ENCODE measurements at places on chromosomes 4 and X.
A peak's percentile ranks its signal among the peaks of the same experiment; 100 is the strongest.

GRCh38 chr4:88857588-88857987 lies 160.0 kb upstream of the NAP1L5 start:
- no peak for DNase-seq

DNA sequence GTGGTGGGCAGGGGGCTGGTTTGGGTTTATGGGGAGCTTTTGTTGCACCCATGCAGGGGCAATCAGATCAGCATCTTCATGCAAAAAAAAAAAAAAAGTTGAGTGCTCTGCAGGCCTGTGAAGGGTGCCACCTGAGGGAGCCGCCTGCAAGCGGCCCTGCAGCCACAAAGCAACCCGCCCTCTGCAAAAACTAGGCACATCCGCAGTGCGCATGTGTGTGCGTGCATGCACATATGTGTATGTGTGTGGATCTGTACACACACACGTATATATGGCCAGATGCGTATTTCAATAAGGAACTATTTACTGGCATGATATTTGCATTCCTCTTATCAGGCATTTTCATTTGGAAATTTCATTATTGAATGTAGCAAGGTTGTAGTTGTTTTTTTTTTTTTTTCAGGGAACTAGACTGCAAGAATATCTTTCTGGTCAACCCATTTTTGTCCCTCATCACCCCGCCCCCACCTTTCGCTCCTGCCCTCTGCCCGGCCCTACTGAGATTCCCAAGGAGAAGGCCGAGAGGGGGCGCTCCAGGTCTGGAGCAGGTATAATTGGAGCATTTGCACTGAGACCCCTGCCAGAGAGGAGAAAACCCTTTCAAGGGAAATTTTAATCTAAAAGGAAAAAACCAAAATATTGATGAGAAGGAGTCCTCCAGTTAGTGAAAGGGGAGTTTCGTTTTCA lies 18.1 kb downstream of the CCNQ start:
- no peak for DNase-seq

GRCh38 chr4:33467291-33467690 lies 2747.1 kb downstream of the PCDH7 start:
- peak; percentile 1 for DNase-seq

GRCh38 chr4:13920901-13921300 lies 293.4 kb upstream of the BOD1L1 start:
- peak; percentile 100 for DNase-seq

GRCh38 chr4:37675587-37676290 lies 10.4 kb downstream of the RELL1 start:
- no peak for DNase-seq

DNA sequence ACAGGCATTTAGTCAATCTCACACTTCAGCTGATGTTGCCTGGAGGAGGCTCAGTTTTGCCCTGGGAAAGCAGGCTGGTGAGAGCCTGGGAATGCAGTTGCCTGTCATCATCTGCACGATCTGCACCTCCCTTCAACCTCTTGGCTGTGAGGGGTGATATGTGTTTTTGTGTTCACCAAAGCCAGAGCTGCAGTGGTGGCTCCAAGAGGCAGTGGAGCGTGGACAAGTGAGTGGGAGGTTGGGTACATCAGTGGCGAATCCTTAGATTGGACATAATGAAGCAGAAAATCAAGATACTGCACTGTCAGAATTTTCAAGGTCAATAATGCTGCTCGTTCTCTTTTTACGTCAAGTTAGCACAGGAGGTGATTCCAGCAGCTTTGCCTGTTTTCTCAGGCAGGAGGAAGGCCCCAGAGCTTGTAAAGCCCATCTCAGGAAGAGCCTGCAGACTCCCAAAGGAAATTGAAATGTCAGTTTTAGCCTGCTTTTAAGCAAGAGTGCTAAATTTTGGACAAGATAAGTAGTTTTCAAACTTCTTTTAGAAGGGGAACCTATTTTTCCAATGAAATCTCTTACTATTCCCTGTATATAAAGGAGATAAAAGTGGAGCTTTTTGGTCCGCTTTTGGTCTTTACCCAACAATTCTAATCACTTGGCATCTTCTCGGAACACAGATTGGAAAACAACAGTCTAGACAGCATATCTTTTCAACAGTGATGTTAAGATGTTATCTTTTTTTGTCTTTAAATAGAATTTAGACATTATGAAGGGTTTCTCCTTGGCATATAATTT lies 92.8 kb downstream of the FRAS1 start:
- DNase-seq, result no peak

GRCh38 chr4:174265916-174266315 lies 17.6 kb downstream of the FBXO8 start:
- no peak for DNase-seq

- DNase-seq, result peak; percentile 71
These were observed 145.6 kb upstream of the SCML1 start for GRCh38 chrX:17591741-17592110.

DNA sequence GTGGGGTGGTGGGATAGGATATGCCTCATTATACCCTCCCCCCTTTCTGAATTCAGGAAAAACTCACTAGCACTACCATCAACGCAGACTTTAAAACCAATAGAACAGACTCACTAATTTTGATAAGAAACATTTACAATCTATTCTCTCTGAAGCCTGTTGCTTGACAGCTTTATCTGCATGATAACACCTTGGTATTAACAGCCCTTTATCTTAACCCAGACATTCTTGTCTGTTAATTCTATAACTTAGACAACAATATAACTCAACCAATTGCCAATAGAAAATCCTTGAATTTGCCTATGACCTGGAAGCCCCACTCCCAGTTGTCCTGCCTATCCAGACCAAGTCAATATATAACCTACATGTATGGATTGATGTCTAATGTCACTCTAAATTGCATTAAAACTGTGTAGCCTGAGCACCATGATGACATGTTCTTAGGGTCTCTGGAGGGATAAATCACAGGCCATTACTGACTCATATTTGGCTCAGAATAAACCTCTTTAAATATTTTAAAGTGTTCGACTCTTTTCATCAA lies 1.5 kb upstream of the UGT2A3 start:
- DNase-seq, result no peak

DNA sequence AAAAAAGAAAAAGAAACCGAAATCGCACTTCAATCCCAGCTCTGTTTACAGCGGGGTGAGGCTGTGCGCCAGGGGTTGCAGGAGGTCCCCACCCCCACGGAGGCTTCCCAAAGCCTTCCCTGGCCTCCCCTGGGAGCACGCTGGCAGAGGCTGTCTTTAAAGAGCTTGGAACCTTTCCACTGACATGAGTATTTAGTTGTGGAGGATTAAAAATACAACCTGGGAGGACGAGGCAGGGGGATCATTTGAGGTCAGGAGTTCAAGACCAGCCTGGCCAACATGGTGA lies 69.1 kb downstream of the PPP2R2C start:
- no peak for DNase-seq

DNA sequence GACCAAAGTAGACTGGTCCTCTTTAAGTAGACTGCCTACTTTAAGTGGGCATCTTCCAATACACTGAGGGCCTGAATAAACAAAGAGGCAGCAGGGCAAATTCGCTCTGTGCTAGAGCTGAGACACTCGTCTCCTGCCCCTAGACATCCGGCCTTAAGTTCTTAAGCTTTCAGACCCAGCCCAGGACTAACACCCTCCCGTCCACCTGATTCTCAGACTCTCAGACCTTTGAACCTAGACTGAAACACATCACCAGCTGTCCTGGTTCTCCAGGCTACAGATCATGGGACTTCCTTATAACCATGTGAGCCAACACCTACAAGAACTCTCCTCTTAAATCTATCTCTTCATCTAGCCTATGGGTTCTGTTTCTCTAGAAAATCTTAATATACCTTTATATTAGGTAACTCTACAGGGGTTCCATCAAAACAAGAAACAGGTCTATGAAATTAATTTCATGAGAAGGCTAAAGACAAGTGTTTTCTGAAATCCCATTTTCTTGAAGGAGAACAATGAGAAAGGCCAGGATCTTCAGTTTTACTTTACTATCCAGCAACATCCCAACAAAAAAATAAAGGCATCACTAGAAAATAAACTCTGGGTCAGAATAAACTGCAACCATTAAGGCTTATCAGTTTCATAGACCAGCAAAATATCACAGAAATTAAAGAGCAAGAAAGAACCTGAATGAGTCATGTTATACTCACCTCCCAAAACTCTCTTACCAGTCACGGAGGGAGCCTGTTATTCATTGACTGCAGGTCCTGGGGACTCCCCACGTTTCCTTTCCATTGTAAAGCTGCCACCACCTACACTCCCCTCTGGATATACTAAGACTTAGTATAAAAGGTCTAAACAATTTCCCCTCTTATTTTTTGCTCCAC lies 14.8 kb downstream of the ADGRA3 start:
- DNase-seq, result peak; percentile 73

- DNase-seq, result no peak
These were observed 57.3 kb downstream of the HPGD start for GRCh38 chr4:174464949-174465348.

- DNase-seq, result no peak
These were observed 300.2 kb downstream of the PCDH7 start for GRCh38 chr4:31020363-31020762.

GRCh38 chr4:145545538-145546174 lies 64.0 kb downstream of the SMAD1 start:
- peak; percentile 93 for DNase-seq

- no peak for DNase-seq
These were observed 606.0 kb downstream of the BCOR start for GRCh38 chrX:39491548-39492297.

- DNase-seq, result no peak
These were observed 60.8 kb downstream of the SPCS3 start for GRCh38 chr4:176380352-176381157.

DNA sequence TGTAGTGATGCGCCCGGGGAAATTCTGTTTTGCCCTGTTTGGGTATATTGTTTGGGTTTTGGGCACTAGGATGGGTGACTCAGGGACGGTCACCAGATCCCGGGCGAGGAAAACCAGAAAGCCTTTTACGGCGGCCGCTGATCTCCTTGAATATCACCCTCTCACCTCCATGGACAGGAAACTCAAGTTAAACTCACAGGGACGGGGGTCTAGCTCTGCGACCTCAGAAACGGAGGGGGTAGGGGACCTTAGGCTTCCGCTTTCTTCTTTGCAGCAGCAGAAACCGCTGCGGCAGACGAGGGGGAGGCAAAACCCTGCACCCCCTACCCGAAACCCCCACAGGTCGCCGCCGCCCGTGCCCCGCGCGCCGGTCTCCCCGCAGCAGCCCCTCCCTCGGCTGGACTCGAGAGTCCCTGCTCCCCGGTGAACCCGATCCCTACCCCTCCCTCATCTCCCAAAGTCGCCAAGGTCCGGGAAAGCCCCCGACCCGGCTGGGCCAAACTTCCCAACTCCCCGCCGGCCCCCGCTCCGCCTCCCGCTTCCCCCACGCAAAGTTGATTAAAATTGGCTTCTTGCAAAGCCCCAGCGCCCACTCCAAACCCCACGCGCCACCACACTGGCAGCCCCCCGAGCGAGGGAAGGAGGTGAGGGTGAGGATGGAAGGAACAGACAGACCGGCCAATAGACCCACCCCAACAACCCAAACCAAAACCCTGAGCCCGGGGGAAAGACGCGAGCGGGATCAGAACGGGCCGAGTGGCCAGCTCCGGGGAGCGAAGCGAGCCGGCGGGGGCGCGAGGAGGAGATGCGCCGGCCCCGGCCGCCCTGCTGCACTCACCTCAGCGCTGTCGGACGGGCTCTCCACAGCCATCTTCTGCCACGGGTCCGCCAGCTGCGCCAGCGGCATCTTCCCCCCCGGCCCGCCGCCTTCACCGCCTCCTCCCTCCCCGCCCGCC lies 705 bp downstream of the RPS6KA3 start:
- peak; percentile 34 for DNase-seq

DNA sequence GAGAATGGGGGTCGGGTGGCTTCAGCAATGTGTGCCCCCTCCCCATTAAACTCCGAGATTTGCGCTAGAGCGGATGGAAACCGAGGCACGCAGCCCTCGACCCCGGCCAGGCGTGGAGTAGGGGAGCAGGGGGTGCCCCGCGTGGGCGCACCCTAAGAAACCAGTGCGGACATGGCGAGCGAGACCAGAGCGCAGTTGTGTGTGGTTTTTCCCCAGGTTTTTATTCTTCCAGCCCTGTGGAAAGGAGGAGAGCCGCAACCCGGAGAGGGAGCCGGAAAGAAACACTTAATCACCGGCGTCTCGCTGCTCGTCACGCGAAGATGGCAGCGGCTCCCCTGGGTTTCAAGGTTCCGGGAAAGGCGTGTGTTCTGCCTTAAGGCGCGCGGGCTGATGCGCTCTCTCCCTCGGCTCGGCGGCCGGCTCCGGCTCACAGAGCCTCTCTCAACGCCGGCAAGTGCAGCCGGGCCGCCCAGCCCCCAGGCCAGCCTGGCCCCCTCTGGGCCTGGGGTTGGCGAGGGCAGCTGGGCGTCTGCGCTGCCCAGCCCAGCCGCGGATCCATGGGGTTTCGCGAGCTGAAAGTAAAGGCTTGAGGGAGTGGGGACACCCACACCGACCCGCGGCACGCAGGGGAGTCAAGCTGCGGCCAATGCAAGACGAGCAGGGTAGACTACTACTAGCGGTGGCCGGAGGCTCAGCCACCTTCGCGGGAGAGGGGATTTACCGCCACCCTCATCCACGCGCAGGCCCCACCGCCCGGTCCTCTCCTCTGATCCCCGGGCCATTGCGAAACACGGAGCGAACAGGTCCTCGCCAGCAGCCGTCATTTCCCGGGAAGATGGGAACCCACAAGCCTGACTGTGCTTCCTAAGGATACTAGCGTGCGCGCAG lies 74.0 kb upstream of the BCOR start:
- DNase-seq, result no peak

GRCh38 chr4:97762115-97762512 lies 381.2 kb downstream of the STPG2 start:
- DNase-seq, result no peak

DNA sequence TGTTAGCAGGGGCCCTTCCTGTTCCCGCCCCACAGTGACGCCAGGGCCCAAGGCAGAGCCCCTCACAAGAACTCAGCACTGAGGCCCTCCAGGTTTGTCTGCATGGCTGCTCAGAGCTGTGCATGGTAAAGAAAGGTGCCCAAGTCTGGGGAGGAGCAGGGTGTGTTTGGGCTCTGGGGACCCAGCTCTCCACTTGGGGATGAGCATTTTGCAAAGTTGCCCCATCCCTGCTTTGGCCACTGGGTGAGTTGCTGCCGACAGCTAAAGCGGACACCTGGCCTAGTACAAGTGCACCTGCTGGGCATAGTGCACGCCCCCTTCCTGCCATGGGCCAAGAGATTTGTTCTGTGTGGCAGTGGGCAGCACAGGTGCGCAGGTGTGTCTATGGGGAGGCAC lies 2.0 kb upstream of the MXD4 start:
- no peak for DNase-seq

DNA sequence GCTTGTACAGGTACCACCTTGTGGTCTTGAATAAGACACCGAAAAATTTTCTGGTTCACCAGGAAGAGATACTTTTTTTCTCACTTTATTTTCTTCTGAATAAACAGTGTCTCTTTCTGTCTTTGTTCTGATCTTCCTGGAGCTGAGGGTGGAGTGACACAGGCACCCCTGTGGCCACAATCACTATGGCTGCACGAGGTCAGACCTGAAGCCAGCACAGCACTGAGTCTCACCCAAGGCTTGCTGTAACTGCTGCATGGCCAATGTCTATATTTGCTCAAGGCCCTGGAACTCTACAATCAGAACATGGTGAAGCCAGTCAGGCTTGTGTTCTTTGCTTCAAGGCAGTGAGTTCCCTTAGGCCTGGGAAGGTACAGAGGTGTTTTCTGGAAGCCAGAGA lies 87.2 kb downstream of the GPR174 start:
- no peak for DNase-seq

All from HT1080 (cell line).